Activated CD4-positive, alpha-beta T cell treated with anti-CD3 and anti-CD28 coated beads for 4 hours (primary cell): ENCODE measurements at places on chromosomes 1 and 21.
A peak's percentile ranks its signal among the peaks of the same experiment; 100 is the strongest.

DNA sequence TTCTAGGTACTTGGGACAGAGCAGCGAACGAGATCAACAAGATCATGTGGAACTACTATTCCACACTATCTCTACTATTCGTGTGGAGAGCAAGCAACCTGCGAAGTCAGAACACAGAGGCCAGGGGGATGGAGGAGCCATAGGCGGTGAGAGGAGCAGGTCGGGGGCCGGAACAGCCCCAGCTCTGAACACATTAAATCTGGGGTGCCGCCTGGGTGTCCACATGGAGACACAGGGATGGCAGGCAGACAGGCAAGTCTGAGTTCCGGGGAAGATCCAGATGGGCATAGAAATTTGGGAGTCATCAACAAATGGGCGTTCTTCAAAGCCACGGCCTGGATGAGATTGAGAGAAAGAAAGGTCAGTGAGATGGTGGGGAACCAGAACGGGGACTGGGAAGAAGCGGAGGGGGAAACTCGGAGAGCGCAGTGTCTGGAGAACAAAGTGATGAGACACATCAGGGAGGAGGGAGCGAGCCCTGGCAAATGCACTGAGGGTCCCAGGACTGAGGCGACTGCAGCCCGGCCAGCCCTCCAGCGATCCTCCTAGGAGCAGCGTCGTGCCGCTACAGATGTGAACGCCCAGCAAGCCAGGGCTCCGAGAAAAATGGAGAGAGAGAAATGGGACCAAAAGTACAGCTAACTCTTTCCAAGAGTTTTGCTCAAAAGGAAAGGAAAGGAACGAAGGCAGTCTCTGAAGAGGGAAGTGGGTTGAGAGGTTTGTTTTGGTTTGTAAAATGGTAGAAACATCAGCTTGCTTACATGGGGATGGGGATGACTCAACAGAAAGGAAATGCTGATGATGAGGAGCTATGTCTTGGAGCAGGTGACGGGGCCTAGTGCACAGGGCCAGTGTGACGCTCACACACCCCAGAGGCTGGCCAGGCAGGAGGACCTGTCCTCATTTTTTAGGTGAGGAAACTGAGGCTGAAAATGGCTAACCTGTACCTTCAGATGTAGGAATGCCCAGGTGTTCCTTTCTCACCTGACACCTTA is 84.5 kb downstream of the GLIS1 start:
- DNase-seq, result no peak

DNA sequence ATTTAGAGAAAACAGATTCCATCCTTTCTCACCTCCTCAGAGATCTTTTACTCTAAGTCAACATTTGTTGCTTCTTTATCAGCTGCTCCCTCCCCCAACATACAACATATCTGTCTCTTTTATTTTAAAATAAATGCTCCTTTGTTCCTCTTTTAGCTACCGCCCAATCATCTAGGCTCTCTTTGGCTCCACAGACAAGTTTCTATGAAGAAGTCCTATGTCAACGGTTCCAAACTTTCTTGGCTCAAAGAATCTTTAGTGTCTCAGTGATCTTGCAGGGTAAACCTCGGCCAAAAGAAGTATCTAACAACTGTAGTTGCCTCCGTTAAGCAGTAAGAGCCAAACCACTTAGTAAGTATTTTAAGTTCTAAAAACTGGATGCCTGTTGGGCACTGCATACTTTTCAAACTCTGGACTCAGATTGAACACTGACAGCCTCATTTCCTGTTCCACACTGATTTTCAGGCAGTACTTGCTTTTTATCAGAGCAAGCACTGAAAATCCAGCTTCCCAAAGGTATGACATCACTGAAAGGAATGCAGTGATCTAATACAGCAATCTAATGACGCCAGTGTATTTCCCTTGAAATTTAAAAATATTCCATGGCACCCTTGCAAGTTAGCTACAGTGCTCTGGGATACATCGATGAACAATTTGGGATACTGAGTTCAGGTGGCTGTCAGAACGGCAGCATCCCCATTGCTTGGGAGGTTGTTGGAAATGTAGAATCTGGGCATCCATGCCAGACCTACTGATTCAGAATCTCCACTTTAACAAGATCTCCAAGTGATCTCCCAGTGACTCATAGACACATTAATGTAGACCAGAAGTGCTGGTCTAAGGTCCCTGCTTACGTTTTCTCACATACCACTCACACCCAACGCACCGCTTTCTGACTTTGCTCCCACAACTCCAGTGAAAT is 26.8 kb downstream of the EGLN1 start:
- no peak for DNase-seq

DNA sequence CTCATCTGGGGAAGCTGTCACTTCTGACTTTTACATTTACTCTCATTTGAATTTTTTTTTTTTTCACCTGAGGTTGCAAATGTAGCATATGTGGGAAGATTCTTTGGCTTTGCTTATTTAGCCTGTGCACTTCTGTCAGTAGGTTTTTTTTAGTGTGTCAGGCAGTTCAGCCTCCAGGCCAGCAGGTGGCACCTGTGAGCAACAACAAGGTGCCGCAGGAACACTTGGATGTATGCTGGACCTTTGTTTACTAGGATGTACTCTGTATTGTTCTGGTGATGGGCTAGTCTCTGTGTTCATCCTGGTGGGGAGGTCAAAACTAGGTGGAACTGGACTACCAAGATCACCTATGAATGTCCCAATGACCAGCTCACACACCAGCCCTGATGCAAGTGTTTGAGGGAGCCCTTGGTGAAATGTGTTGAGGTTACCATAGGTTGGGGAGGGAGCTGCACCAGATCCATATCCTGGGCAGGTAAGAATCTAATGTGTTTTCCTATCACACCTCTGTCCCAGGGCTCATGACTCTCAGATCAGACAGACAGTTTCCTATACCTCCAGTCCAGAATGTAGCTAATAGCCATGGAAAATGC is 618.2 kb downstream of the BRINP3 start:
- DNase-seq, result no peak

GRCh38 chr1:243587823-243588560 is 262.1 kb downstream of the AKT3 start:
- no peak for DNase-seq

DNA sequence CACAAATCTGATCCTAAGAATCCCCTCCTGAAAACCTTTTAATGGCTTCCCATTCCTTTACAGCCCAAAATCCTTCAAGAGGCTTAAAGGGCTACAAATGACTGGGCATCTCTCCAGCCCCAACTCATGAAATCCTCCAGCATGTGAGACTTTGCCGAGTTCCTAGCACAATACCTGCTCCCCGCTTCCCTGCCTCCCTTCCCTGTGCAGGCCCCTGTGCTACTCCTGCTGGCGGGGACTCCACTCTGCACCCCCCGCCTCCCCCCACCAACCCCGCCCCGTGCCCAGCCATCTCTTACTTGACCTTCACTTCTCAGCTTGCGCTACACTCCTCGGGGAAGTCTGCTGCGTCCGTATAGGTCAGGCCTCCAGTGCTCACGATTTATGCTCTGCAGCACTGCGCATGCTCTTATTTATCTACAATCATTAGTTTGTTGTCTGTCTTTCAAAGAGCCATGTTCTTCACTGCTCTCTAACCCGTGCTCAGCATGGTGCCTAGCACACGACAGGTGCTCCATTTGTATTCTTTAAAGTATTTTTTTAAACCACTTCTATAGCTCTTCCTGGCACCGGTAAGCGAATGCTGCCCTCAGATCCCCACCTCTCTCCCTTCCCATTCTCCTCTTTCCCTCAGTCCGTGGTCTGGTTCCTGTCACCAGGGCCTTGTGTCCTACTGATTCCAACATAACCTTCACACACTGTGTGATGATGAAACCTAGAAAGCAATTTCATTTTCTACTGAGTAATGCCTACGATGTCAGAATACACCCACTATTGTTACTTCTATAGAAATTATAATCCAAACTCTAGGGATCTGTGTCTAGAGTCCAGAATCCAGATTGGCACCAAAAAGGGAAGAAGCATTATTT is 37.5 kb upstream of the PLA2G2C start:
- no peak for DNase-seq

DNA sequence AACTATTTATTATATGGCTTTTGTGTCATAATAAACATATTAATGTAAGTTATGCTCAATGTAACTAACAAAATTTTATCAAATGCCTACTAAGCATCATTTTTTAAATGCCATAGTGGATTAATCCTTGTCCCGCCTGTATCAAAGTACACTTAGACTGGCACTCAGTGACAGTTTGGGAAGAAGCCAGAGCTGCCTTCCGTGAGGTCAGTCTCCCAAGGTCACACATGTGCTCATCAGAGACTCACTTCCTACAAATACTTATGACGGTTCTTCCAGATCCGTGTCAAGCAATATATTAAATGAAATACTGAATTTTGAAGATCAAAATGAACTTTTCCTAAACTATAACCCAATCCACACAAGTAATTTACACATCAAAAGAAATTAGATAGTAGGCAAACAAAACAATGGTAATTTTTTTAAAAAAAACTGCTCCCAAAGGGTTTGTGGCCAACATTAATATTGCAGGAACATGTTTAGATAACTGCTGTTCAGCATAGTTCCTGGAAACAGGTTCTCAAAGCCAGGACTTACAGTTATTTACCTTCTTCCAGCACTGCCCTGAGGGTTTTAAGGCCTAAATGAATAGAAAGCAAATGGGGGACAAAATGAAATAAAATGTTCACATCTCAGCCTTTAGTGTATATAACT is 27.2 kb downstream of the WLS start:
- DNase-seq, result no peak

- no peak for DNase-seq
These were observed 25.0 kb upstream of the CHRM3 start for GRCh38 chr1:239361403-239361802.

GRCh38 chr1:58722967-58723366 is 23.1 kb upstream of the MYSM1 start:
- DNase-seq, result no peak

DNA sequence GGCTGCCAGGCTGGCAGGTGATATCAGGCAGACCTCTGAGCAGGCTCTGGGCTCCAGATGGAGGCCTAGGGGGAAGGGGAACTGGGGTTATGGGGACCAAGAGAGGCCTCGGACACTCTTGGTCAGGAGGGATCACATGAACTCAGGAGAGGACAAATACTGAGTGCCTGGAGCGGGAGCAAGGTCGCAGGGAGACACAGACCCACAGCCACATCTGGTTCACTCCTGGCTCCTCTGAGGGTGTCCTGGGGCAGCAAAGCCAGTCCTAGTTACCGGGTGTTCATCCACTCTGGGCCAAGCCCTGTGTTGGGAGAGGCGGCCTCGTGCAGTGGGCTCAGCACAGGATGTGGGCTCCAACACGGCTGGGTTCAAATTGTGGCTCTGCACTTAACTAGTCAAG is 239.0 kb downstream of the PTPRU start:
- no peak for DNase-seq

DNA sequence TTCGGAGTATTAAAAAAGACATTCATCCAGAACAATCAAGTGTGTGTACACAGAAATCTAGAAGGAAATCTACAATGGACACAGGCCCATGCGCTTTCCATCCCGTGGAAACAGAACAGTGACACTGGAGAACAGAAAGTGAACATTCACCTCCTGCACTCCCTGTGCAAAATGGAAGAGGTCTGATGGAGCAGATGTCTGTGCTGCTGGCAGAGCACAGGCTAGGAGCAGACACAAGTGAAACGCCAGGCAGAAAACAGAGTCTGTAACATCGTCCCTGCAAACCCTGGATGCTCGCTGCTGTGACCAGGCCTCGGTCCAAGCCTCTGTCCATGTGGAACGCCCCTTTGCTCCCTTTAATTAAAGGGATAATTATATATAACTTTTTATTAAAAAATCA is 36.1 kb downstream of the SLC45A1 start:
- no peak for DNase-seq

DNA sequence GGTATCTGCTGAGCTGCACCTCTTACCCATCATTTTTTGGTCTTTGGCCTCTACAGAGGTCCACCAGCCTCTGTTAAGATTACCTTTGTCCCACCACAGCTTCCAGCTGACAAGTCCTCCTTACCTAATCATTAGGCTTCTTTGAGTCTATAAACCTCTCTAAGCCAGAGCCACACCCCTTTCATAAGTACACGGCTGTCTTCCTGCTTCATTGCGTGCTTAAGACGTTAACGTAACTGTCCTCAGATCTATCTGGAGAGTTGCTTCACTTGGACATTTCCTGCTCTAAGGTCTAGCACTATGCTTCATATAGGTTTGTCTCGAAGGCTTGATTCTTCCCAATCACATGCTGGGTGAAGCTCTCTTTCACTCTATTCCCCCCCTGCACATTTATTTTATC is 71.0 kb upstream of the CACHD1 start:
- no peak for DNase-seq

DNA sequence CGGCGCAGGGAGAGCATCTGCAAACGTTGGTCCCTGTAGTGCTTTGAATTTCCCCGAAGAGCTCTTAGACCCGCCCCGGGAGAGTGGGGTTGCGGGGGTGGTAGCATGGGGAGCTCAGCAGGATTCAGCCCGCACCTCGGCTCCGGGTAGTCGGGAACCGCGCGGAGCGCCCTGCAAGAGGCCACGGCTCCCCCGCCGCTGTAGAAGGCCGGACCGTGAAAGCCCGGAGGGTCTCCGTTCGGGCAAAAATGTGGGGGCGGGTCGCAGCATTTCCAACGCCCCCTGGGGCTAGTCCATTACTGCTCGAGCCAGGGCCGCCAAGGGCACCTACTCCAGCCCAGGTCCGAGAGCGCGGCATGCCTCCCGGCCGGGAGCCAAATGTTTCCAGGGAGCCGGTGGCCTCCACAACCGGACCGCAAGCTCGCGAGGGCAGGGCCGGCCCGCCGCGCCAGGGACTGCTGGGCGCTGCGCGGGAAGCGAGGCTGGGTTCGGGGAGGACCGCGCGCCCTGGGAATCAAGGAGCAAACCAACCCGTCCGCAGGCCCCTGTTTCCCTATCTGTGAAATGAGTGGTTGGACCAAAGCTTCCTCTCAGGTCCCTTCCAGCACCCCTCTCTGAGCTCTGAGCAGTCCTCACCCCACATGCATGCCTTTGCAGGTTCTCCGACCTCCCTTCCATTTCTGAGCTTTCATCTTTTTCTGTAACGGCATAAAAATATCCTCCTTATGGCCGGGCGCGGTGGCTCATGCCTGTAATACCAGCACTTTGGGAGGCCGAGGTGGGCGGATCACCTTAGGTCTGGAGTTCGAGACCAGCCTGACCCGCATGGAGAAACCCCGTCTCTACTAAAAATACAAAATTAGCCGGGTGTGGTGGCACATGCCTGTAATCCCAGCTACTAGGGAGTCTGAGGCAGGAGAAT is 775 bp upstream of the TMEM63A start:
- DNase-seq, result peak; percentile 33
